RPMI7951 (cell line): ENCODE measurements at places on chromosomes 7 and 10.
A peak's percentile ranks its signal among the peaks of the same experiment; 100 is the strongest.

GRCh38 chr7:28572321-28573058, 160.2 kb downstream of the CREB5 start:
- DNase-seq = peak; percentile 7

GRCh38 chr7:11699666-11700065, 132.3 kb downstream of the THSD7A start:
- no peak for DNase-seq

DNA sequence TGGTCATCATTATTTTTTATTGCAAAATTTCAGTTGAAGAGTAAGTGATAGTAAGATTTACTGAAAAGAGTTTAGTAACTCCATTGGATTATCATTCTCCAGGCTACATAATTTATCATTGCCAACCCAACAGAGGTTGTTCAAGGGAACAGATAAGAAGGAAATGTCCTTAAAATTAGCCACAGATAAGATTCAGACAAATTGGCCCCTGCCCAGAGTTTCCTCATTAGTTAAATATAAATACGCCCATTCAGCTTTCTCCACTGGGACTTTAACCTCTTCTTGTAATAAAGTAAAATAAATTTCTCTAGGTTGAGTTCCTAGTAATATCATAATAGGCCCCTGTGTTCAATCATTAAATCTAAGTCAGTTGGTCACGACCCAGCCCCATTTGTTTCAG, 27.7 kb upstream of the PHYHIPL start:
- no peak for DNase-seq

DNA sequence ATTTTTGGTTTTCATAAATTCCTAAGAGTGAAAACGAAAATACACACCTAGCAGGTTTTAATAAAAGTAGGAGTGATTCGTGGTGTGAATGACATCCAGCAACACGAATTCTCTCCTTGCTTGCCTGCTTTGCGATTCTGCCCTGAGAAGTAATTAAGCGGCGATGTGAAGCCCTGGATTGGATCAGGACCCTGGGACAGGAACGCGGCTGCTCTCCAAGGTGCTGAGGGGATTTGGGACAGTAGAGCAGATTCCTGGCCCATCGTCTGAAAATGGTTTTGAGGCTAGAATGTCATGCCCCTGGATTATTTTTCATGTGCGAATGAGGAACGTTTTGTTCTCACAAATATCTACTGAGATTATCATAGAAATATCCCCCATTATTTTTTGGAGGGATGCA, 7.8 kb downstream of the NPS start:
- peak; percentile 20 for DNase-seq

GRCh38 chr10:132407846-132408278, 10.9 kb downstream of the PWWP2B start:
- no peak for DNase-seq

GRCh38 chr10:49310460-49310859, 11.5 kb downstream of the C10orf71 start:
- DNase-seq = no peak

DNA sequence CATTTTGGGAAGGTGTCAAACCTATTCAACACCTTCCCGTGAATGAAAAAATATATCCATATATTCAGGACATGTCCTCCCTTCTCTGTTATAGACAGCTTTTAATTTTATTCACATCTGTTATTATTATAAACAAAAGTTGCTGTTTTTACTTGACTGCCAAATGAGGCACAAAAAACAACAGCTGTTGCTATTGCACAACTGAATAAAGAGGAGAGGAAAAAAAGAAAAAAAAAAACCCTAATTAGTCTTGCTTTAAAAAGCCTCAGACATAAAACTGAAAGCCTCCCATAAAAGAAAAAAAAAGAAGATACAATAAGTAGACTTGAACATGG, 153.4 kb downstream of the BMPER start:
- DNase-seq = no peak

- no peak for DNase-seq
Measured at GRCh38 chr7:94909179-94909466, 1.7 kb downstream of the PPP1R9A start.

DNA sequence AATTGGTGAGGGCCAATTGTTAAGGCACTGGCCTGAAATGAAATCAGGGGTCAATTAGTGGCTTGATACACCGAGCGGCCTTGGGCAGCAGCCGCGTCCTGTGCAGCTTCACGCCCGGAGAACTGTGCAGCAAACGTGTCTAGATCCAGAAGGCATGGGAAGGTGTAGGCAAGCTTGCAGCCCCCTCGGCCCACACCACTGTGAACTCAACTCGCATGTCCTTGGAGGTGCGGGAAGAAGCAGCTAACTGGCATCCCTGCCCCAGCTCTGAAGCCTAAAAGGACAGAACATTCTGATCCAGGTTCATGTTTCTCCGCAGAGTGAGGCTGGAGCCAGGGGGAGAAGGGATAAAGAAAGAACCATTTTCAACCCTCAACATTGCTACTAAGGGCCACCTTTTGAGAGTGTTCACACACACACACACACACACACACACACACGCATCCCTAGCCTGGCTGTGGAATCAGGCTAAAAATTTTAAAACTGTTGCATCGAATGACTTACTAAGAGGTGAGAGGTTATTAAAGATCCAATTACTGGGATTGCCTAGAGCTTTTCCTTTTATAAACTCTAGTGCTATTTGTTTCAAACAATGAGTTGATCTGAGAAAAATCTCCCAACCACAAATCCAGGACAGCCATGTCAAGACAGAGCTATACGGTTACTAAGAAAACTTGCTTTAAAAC, 104.0 kb downstream of the PARP12 start:
- DNase-seq = no peak

DNA sequence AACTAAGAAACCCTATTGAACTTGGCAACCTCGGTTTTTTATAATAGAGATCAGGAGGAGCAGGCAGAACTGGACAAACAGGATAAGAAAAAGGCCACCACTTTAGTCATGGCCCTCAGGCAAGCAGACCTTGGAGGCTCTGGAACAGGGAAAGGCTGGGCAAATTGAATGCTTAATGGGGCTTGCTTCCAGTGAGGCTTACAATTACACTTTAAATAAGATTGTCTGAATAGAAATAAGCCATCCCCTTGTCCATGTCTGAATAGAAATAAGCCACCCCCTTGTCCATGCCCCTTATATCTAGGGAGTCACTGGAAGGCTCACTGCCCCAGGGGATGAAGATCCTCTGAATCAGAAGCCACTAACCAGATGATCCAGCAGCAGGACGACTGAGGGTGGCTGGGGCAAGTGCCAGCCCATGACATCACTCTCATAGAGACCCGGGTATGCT, 40.6 kb downstream of the AKR1B15 start:
- peak; percentile 98 for DNase-seq

- DNase-seq = no peak
Measured at GRCh38 chr10:3110782-3111620, 43.7 kb downstream of the PFKP start.

GRCh38 chr10:11639362-11639761, 27.9 kb upstream of the USP6NL start:
- no peak for DNase-seq

GRCh38 chr10:62788861-62789467, 15.6 kb upstream of the ADO start:
- no peak for DNase-seq

- DNase-seq = no peak
Measured at GRCh38 chr10:3785851-3786271, 852 bp upstream of the KLF6 start.

GRCh38 chr10:92354587-92354986, 63.6 kb downstream of the MARCHF5 start:
- no peak for DNase-seq

DNA sequence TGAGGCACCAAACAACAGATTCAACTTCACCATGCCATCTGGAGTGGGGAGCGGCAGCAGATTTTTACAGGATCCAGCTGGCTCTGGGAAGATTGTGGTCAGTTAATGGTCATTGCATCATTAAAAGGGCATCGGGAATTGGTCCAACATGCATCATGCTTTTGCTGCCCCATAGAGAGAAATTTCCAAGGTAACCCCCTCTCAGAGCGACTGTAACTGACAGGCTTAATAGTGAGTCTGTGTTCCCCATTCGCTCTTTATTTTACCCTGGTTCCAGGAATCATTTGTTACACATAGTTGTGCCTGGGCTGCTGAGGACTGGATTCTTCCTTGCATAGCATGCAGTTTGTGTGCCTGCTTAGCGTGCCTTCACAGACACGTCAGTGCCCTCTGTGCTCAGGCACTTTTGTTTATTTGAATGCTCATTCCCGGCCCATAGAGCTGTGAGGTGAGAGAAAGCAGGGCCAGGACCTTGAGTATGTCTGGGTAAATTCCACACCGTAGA, 49.9 kb downstream of the CDHR3 start:
- peak; percentile 96 for DNase-seq

- DNase-seq = no peak
Measured at GRCh38 chr10:96208271-96208670, 63.1 kb downstream of the BLNK start.
